ENCODE measurements at places on chromosomes 11 and 22. TPM values are rescaled to one million over a fixed set of nuclear protein-coding genes. Genes with fewer than 3 reads are reported as not detected.

DNA sequence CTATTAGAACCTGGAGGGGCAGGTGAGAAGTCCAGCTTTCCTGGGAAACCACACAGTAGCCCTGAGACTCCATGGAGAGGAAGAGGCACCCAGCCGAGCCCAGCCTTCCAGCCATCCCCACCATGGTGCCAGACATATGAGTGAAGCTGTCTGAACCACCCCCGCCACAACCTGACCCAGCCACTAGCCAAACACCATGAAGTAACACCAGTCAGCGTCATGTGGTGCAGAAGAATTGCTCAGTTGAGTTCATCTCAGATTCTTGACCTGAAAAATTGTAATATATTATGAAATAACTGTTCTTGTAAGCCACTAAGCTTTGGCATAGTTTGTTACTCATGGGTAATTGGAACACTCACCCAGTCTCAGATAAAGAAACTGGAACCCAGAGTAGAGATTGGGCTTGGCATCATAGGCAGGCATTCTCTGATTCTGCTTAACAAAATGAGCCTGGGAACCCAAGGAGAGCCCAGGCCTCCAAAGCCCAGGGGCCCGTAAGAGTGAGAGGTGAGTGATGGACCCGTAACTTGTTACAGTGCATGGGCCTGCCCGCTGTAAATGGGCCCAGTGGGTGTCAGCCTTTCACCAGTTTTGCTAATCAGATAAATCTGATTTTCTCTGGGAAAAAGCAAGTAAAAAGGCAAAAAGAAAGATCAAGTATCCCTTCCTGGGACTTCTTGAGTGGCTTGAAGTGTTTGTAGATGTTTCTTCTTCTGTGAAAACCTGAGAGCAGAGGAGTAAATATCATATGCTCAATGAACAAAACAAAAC is 305.5 kb downstream of the DDX10 start:
- no peak for DNase-seq
- H3K27me3 ChIP-seq = peaks cover 1% of the 10 kb centered on the region
- H3K36me3 ChIP-seq = no peaks in the 10 kb centered on the region
- no peak overlapping the region for H3K4me3 ChIP-seq
- no peaks in the 10 kb centered on the region for H3K4me1 ChIP-seq

GRCh38 chr11:67674442-67674871 is at the start of gene ALDH3B2:
Gene ALDH3B2, minus strand, starts transcription at chr11:67674623. Its CDS starts 7,688 bp downstream, at chr11:67666935.
- peaks cover 1% of the 10 kb centered on the region for H3K27me3 ChIP-seq
- H3K4me3 ChIP-seq = no peak within 1 kb of the TSS
- no peak within 1 kb of the TSS for H3K27ac ChIP-seq
- no peaks in the 10 kb centered on the region for H3K36me3 ChIP-seq
- no peak for DNase-seq
- H3K4me1 ChIP-seq = no peaks in the 10 kb centered on the region

DNA sequence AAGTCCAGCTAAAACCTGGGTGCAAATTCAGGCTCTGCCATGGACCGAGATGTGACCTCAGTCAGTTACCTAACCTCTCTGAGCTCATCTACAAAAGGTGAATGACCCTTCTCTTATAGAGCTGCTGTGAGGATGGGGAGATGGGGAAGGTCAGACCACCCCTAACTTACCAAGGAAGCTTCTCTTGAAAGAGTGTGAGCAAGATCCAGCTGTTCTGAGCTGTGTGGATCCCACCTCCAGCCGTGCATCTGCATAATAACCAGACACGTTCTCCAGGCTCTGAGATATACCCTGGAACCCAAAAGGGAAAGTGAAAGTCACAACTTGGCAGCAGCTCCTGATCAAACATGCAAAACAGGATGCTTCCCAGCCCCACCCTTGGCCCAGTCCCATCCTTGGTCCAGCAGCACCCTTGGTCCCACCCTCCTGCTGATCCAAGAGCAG is at the start of gene APOL3:
APOL3 (minus strand) TSS at position 257 of the 444 bp plus-strand sequence. CDS start 11,700 bp downstream, outside the sequence.
- H3K4me1 ChIP-seq = peaks cover 82% of the 10 kb centered on the region
- H3K4me3 ChIP-seq = peak within 1 kb of the TSS; percentile 99
- peak; percentile 60 for DNase-seq

Gene CACNA1I
- not detected for polyA plus RNA-seq

- peak overlapping the region; percentile 11 for H3K27ac ChIP-seq
- no peak overlapping the region for H3K4me3 ChIP-seq
- no peaks in the 10 kb centered on the region for H3K36me3 ChIP-seq
- peaks cover 5% of the 10 kb centered on the region for H3K27me3 ChIP-seq
- no peak for DNase-seq
These were observed 2.4 kb downstream of the IPO7 start for GRCh38 chr11:9386901-9387300.

GRCh38 chr11:16791191-16791961 is 52.9 kb downstream of the C11orf58 start:
- no peak overlapping the region for H3K4me3 ChIP-seq
- no peaks in the 10 kb centered on the region for H3K4me1 ChIP-seq
- H3K27ac ChIP-seq = no peak overlapping the region
- no peaks in the 10 kb centered on the region for H3K27me3 ChIP-seq
- no peaks in the 10 kb centered on the region for H3K36me3 ChIP-seq

- peak overlapping the region; percentile 91 for H3K4me3 ChIP-seq
- DNase-seq = no peak
- no peaks in the 10 kb centered on the region for H3K36me3 ChIP-seq
These were observed 494 bp downstream of the CHID1 start for GRCh38 chr11:910044-910588.

Gene P2RY6
- polyA plus RNA-seq = not detected

Gene EIF3M
- 162 TPM for polyA plus RNA-seq

- H3K4me1 ChIP-seq = peaks cover 13% of the 10 kb centered on the region
- DNase-seq = no peak
- H3K4me3 ChIP-seq = no peak overlapping the region
These were observed 25.1 kb downstream of the DBX1 start for GRCh38 chr11:20134991-20135736.

DNA sequence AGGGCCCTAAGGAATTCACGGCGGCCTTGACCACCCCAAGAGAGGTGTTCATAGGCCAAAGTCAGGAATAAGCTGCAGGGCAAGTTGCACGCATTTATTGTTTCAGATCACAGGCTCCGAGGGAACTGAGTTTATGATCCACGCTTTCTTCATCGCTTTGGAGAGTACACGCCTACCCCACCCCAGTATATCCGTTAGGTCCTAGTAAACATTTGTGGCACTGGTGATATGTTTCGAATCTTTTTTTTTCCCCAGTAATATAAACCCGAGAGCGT is 805 bp downstream of the GANAB start:
- H3K27ac ChIP-seq = peak overlapping the region; percentile 99
- H3K4me1 ChIP-seq = peaks cover 41% of the 10 kb centered on the region
- no peak for DNase-seq
- H3K36me3 ChIP-seq = no peaks in the 10 kb centered on the region

DNA sequence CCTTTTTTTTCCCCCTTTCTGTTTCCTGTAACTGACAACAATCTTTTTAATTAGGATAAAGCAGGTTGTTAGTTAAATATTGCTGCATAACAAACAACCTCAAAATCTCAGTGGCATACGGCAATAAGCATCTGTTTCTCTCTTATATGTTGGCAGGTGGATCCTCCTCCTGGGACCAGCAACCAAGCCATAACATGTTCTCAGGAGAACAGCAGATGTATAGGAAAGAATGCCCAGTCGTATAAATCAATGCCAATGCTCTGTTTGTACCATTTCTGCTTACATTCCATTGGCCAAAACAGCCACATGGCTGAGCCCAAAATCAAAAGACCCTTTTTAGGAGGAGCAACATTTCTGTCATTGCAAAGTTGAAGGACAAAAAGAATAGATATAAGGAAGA is 445.7 kb downstream of the AASDHPPT start:
- H3K27ac ChIP-seq = no peak overlapping the region
- H3K4me1 ChIP-seq = no peaks in the 10 kb centered on the region
- no peaks in the 10 kb centered on the region for H3K36me3 ChIP-seq
- DNase-seq = no peak
- no peak overlapping the region for H3K4me3 ChIP-seq
- no peaks in the 10 kb centered on the region for H3K27me3 ChIP-seq

DNA sequence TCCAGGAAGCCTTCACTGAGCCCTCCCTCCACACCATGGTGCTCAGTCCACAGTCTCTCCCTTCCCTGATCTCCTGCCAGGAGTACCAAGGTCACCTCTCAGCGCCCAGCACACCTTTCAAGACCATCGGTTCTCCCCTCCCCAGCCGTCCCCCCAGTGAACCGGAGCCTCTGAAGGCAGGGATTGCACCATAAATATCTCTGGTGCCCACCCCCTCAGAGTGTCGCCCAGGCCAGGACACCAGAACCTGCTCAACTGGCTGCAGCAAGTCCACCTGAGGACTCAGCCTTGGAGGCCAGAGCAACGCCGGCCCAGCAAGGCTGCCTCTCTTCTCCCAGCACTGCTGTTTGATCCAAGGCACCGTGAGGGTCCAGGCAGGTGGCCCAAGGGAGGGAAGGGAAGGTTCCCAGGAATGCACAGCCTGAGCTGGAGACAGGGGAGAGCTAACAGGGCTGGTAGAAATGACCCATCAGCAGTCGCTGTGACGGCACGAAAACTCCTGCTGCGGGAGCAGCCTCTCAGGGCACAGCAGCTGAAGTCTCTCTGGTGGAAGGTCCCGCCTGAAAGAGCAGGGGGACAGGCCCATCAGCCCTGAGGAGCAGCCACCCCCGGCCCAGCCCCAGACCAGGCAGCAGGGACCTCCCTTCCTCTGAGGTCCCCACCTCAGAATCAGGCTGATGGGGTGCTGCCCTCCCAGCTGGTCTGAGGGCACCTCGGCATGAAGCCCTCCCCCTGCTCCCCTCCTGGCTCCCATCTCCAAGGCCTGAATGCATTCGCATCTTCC is 80.3 kb downstream of the BUD13 start:
- peaks cover 3% of the 10 kb centered on the region for H3K27me3 ChIP-seq
- H3K36me3 ChIP-seq = no peaks in the 10 kb centered on the region
- H3K27ac ChIP-seq = no peak overlapping the region
- H3K4me3 ChIP-seq = no peak overlapping the region
- no peaks in the 10 kb centered on the region for H3K4me1 ChIP-seq

GRCh38 chr11:65434667-65435410 is 12.2 kb downstream of the NEAT1 start:
- H3K4me1 ChIP-seq = peaks cover 82% of the 10 kb centered on the region
- no peaks in the 10 kb centered on the region for H3K27me3 ChIP-seq
- no peak for DNase-seq

- H3K4me3 ChIP-seq = no peak overlapping the region
- H3K27ac ChIP-seq = no peak overlapping the region
- DNase-seq = no peak
- H3K27me3 ChIP-seq = peaks cover 5% of the 10 kb centered on the region
These were observed 10.9 kb downstream of the KMT5B start for GRCh38 chr11:68202165-68202564.

GRCh38 chr22:42587588-42588175 is 27.0 kb downstream of the POLDIP3 start:
- DNase-seq = no peak
- H3K27ac ChIP-seq = no peak overlapping the region
- no peak overlapping the region for H3K4me3 ChIP-seq
- H3K27me3 ChIP-seq = peaks cover 7% of the 10 kb centered on the region
- peaks cover 18% of the 10 kb centered on the region for H3K36me3 ChIP-seq
- H3K4me1 ChIP-seq = no peaks in the 10 kb centered on the region

DNA sequence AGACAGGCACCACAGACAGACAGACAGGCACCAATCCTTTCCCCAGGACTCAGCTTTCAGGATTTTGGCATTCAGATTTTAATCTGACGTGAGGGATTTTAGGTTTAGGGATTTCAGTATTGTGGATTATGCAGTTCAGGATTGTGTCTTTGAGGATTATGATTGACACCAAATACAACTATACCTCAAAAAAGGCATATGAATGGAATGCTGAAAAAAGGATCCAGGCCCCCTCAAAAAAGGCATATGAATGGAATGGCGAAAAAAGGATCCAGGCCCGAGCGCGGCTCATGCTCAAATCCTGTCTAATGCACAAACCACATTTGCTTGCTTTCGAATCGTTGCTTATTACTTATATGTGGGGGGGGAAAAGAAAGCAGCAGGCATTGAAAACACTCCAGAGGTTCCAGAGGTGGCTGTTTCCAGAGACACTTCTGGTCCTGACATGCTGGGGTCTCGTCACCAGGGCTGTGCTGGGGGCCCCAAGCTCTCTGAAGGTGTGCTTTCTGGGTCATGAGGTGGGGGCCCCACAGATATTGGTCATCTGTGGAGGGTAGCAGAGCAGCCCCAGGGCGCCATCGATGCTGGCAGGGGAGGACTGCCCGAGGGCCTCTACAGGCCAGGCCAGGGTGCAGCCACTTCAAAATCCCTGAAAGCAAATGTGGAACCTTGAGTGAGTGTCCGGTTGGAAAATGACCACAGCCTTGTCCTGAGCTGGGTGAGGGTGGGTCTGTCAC is 16.8 kb upstream of the OSBPL5 start:
- no peak overlapping the region for H3K27ac ChIP-seq
- H3K36me3 ChIP-seq = peaks cover under 1% of the 10 kb centered on the region
- no peak for DNase-seq
- H3K4me3 ChIP-seq = no peak overlapping the region
- H3K4me1 ChIP-seq = no peaks in the 10 kb centered on the region

DNA sequence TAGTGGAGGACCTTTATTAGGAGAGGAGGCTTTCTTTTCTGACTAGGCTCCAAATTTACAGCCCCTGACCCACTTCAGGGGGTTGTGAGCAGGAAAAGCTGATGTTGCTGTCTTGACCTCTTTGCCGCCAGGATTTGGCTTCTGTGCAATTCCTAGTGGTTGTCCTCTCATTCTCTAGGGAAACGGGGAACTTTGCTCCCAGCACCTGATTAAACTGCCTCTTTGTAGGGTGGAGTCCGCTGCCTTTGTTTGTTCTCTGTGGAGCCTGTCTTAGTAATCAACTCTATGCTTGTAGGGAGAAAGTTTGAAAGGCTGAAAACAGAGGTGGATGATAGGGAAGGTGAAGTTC is 16.3 kb downstream of the CTNND1 start:
- no peak overlapping the region for H3K27ac ChIP-seq
- peaks cover 2% of the 10 kb centered on the region for H3K4me1 ChIP-seq
- no peaks in the 10 kb centered on the region for H3K27me3 ChIP-seq
- no peak overlapping the region for H3K4me3 ChIP-seq
- no peak for DNase-seq
- H3K36me3 ChIP-seq = no peaks in the 10 kb centered on the region

Gene RHOD
- polyA plus RNA-seq = not detected

Gene OR8K1
- not detected for polyA plus RNA-seq

Gene RFPL3
- not detected for polyA plus RNA-seq

DNA sequence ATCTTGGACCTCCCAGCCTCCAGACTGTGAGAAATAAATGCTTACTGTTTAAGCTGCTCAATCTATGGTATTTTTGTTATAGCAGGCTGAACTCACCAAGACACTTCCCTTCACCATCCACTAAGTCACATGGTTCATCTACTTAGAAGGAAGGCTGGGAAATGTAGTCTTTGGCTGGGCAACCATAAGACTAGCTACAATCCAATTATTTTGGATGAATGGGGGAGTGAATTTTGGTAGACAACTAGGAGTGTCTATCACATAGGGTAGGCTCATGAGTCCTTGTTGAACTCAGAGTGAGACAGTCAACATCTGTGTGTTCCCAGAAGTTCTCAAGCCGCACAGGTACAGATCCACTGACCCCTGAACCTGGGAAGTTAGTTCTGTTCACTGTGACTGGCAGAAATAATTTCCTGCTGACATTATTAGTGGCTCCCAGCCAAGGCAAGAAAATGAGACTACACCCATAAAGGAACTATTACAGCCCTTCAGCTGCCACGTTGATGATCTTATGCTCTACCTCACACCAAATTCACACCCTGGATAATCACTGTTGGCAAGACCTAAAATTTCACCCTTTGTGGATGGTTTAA is 3.1 kb upstream of the SLC35C1 start:
- H3K4me3 ChIP-seq = no peak overlapping the region
- H3K4me1 ChIP-seq = peaks cover 18% of the 10 kb centered on the region
- H3K27ac ChIP-seq = no peak overlapping the region
- H3K36me3 ChIP-seq = no peaks in the 10 kb centered on the region
- no peak for DNase-seq

GRCh38 chr11:119737366-119738058 is 8.5 kb upstream of the NECTIN1 start:
- H3K4me1 ChIP-seq = peaks cover 8% of the 10 kb centered on the region
- no peak overlapping the region for H3K4me3 ChIP-seq
- H3K27me3 ChIP-seq = peaks cover 12% of the 10 kb centered on the region
- no peak for DNase-seq
